ENCODE measurements at places on chromosomes 7 and 10. TPM values are rescaled to one million over a fixed set of nuclear protein-coding genes. Genes with fewer than 3 reads are reported as not detected.

PNLIPRP1 gene
- not detected for total RNA-seq

CPA2 gene
- not detected for total RNA-seq

TIMM23 gene
- total RNA-seq, result 87.7 TPM

TDRD1 gene
- 0.17 TPM for total RNA-seq

FFAR4 gene
- 1.1 TPM for total RNA-seq

FEZF1 gene
- not detected for total RNA-seq

AS3MT gene
- total RNA-seq, result 4.0 TPM

CPXM2 gene
- 4.4 TPM for total RNA-seq

GIMAP8 gene
- 9.9 TPM for total RNA-seq

FBXO24 gene
- total RNA-seq, result 0.34 TPM

PDK4 gene
- total RNA-seq, result 2,300 TPM

LRIT2 gene
- not detected for total RNA-seq

CALCR gene
- not detected for total RNA-seq

DNAJC30 gene
- total RNA-seq, result 3.6 TPM

ATRNL1 gene
- total RNA-seq, result 0.44 TPM

TACC2 gene
- total RNA-seq, result 16.1 TPM

WNT8B gene
- not detected for total RNA-seq

CYP26A1 gene
- not detected for total RNA-seq

TNS3 gene
- total RNA-seq, result 104 TPM

ANKRD61 gene
- total RNA-seq, result 0.44 TPM

INSYN2A gene
- total RNA-seq, result not detected

SMKR1 gene
- not detected for total RNA-seq

RAB19 gene
- total RNA-seq, result not detected

ZNF804B gene
- total RNA-seq, result not detected

HECW1 gene
- total RNA-seq, result 0.38 TPM

GDI2 gene
- total RNA-seq, result 348 TPM

PITX3 gene
- not detected for total RNA-seq

SPDYE11 gene
- total RNA-seq, result not detected

NEUROG3 gene
- total RNA-seq, result not detected

IGF2BP3 gene
- 0.94 TPM for total RNA-seq

GHRHR gene
- total RNA-seq, result not detected

NUTM2E gene
- total RNA-seq, result not detected

NKX1-2 gene
- not detected for total RNA-seq

ABCA13 gene
- not detected for total RNA-seq

OR2A1 gene
- total RNA-seq, result 0.34 TPM

RHOBTB1 gene
- 37.3 TPM for total RNA-seq

INA gene
- not detected for total RNA-seq

CTAGE4 gene
- total RNA-seq, result 1.3 TPM

MYOF gene
- 76.9 TPM for total RNA-seq

LBX1 gene
- total RNA-seq, result not detected

HOXA4 gene
- 2.4 TPM for total RNA-seq

ZPBP gene
- not detected for total RNA-seq

GARIN1A gene
- 2.7 TPM for total RNA-seq

EN2 gene
- total RNA-seq, result not detected

PNLIPRP3 gene
- 2.0 TPM for total RNA-seq

FAM237B gene
- total RNA-seq, result not detected

SEMA3C gene
- total RNA-seq, result 57.3 TPM

TMEM184A gene
- total RNA-seq, result under 0.01 TPM

ASB10 gene
- total RNA-seq, result not detected

TMEM213 gene
- not detected for total RNA-seq

PARG gene
- 27.7 TPM for total RNA-seq

DKK1 gene
- total RNA-seq, result 32.0 TPM

Data from subcutaneous adipose tissue (tissue), 4 donors.